ENCODE measurements at places on chromosomes 16 and 17.

DNA sequence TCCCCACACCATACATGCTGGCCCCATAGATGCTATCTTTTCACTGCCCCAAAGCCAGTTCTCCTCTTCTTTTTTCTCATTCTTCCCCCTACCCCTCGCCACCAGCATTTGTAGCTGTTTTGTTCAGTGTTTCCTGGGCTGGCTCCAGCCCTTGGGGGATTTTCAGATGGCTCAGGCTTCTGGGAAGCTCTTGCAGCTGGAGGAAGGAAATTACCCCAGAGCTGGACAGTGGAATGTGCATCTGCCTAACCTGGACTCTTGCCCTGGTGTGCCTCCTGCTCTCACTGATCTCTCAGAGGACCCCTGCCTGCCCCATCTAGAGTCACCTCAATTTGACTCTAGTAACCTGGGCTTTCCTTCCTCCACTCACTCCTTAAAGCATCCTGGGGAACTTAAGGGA lies 82.8 kb downstream of the MYH13 start:
- DNase-seq, result no peak

- no peak for DNase-seq
These were observed 256.5 kb upstream of the TNRC6C start for GRCh38 chr17:77701996-77702395.

GRCh38 chr17:48646183-48647102 lies 20.3 kb upstream of the HOXB9 start:
- peak; percentile 17 for DNase-seq

DNA sequence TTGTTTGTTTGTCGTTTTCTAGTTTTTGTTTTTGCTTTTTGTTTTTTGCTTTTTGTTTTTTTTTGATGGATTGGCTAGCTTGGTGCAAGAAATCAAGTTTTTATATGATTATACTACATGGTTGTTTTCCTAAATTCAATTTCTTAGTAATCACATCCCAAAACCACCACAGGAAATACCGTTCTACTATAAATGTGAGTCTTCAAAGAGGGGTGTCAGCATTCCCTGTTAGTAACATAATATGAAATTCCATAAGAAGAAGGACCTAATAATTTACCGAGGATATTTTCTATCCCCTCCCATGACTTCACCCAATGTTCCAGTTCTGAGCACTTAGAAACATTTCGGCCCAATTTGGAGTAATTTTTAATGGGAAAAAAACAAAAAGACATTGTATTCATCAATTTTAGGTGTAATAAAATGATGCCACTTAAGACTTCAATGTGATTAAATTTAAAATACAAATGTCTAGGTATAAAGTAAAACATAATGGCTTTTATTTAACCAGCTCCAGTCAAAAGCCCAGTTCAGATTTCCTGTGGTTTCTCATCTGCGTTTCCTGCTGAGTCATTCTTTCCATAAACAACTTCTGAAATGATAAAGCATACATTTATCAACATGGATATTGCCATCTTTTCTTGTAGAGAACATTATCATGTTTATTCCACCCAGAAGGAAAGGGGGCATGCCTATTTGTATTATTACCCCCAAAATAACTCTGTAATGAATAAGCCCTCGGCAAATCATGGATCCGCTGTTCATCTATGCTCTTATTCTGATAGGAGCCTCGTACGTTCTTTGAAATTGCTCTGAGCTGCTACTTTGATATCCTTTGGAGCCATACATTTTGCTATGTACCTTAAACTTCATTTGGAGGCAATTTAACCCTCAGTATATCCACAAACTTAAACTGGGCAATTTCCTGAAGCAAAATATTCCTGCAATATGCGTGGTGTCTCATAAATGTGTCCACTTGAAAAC lies 28.1 kb downstream of the HSBP1 start:
- no peak for DNase-seq

- no peak for DNase-seq
These were observed 16.6 kb downstream of the DPEP1 start for GRCh38 chr16:89629827-89630610.

DNA sequence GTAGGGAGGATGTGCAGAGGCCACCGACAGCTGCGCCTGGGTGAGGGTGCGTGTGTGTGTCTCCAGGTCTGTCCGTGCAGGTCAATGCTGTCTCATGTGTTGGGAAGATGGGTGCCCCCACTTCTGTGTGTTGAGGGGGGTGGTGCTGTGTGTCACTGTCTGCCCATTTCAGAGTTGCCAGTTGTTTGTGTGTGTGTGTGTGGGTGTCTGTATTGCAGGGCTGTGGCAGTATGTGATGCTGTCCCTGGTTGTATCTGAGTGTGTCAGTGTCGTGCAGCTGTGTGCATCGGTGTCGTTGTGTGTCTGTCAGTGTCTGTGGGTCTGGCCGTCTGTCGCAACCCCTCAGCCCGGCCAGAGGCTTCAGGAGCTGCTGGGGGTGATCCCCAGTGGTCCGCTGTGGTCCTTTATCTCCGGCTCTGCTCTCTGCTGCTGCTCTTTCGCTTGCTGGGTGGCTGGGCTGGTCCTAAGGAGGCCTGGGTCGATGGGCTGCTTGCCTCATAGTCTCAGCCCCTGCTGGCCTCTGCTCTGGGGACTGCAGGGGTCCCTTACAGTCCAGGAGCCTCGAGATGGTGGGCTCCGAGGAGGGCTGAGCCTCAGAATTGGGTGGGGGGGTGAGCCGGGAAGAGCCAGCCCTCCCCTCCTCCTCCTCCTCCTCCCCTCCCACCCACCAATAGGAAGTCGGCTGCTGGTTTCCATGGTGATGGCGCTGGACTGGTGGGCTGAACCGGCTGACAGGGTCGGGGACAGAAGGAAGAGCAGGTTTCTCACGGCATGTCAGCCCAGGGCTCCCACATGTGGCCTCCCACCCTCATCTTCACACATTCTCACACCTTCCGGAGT lies at the start of gene TSPOAP1:
Gene TSPOAP1, minus strand, starts transcription at position 601 of the 840 bp plus-strand sequence. CDS start 875 bp downstream, outside the sequence.
- DNase-seq, result peak; percentile 77

DNA sequence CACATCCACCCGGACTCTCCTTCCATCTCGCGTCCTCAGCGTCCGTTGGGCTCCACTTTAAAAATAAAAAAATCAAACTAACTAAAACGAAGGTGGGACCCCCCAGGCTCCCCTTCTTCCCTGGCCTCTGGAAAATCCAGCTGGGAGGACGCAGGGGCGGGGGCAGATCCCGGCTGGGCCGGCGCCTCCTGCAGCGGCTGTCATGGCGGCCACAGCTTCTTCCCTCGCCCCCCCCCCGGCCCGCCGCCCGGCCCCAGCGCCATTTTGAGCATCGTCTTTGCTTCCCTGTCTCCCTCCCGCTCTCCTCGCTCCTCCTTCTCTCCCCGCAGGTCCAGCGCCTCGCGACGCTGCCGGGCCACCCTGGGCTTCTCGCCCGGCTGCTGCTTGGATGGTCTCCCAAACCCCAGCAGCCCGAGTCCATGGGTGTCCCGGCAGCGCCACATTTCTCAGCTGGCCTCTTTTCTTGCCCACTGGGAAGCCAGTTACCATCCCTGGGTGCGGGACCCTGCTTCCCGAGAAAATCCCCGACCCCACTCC lies 3.3 kb downstream of the HOXB2 start:
- DNase-seq, result no peak

- no peak for DNase-seq
These were observed 626 bp downstream of the NUPR1 start for GRCh38 chr16:28537964-28538732.

Data from stimulated activated CD8-positive, alpha-beta memory T cell treated with anti-CD3 and anti-CD28 coated beads, Interleukin-4, amount 100 ng/mL, for 4 hours (primary cell).